ENCODE measurements at places on chromosomes 5 and 9.

DNA sequence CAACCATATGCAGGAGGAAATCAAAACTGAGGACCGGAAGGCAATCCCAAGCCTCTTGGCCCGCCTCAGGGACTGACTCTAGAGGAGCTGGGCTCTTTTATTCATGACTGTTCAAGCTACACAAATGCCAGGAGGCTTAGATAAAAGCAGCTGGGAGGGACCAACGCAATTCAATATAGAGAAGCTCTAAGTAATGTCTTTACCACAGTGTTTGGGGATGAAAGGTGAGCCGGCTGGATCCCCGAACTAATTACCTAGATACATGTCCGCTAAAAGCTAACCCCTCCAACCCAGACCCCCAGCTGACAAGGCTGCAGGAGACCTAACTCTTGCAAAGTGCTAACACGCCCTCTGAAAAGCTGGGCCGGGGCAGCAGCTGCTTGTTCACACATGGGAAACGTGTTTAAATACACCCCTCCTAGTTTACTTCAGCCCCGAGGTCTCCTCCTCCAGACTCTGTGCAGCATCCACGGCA lies 67.5 kb downstream of the TLE1 start:
- DNase-seq = no peak

GRCh38 chr5:145980259-145980658 lies 43.9 kb downstream of the SH3RF2 start:
- no peak for DNase-seq

- DNase-seq = no peak
Observed at GRCh38 chr5:103476811-103477210, 85.8 kb downstream of the NUDT12 start.

DNA sequence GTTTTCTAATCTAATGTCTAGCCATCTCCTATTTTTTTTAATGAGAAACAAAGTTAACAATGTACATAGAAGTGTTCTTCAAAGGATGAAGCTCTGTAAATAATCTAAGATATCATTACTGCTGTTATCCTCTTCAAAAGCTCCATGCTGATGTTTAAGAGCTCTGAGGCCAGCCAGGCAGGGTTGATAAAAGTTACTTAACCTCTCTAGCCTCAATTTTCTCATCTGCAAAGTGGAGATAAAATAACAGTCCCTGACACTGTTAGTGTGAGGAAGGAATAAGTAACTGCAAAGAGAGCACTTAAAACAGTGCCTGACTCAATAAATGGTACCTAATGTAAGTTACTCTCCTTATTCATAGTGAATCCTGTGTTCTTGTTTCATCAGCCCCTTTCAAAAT lies 60.1 kb downstream of the LHFPL2 start:
- DNase-seq = no peak

DNA sequence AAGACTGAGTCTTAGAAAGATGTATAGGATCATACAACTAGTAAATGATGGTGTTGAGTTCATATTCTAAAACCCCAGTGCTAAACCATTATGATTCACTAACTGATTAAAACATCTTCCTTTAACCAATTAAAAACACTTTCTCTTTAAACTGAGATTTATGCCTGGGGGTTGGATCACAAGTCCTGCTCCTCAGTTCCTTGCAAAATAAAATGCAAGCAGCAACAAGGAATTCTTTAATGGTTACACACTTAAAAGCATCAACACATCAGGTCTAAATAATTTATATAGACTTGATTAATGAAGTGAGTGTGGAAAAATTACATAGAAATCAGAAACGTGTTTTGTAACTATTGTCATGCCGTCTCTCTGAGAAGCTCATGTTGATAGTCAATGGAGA lies 189.2 kb downstream of the TARS1 start:
- DNase-seq = no peak

GRCh38 chr5:93673316-93673954 lies 68.0 kb downstream of the POU5F2 start:
- no peak for DNase-seq

- no peak for DNase-seq
Observed at GRCh38 chr9:117734082-117734481, 29.9 kb downstream of the TLR4 start.

DNA sequence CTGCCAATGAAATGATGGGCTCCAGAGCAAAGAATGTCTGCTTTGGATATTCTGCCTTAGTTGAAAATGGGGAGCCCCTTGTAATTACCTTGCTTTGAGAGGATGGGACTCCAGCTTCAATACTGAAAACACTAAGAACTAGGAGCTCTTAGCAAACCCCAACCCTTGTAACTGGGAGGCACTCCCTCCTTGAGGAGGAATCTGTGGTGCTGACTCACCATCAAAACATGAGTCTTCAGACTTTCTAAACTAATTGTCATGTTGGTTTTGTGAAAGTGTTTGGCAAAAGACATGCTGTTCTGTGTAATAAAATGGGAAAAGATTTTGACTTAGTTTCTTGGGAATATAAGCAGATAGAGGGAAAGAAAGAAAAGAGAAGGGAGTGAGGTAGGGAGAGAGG lies 91.9 kb upstream of the PTPRD start:
- DNase-seq = no peak

- no peak for DNase-seq
Observed at GRCh38 chr5:111151998-111152397, 59.9 kb downstream of the WDR36 start.

GRCh38 chr5:62149879-62150278 lies 156.1 kb upstream of the KIF2A start:
- no peak for DNase-seq

GRCh38 chr5:133794771-133795415 lies 173.5 kb downstream of the C5orf15 start:
- DNase-seq = no peak

DNA sequence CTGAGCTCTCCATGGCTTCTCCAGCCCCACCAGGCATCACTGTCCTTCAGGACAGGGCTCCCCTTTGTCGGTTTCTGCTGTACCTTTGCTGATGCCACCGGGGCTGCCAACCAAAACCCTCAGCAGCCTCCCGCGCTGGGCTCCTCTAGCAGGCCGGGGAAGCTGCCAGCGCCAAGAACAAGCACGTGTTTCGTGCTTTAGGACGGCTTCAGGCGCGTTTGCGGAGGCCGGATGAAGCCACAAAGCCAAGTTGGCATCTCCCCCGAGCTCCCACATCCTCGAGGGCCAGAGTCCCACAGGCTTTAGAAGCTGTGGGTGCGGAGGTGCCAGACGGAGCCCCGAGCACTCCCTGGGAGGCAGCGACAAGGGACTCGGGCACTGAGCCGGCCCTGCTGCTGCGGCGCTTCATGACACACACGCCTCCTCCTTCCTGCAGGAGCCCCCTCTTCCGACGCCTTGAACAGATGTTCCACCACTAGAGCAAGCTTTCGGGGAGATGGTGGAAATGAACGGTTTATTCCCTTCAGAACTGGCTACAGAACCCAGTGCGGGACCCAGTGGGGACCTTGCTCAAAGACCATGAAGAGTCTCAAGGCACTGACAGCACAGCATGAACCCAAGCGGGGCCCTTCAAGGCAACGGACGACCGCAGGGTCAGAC lies 36.7 kb downstream of the SARDH start:
- DNase-seq = no peak

- DNase-seq = no peak
Observed at GRCh38 chr5:153807801-153808200, 230.9 kb downstream of the FAM114A2 start.

- no peak for DNase-seq
Observed at GRCh38 chr5:14458414-14458813, 123.2 kb upstream of the OTULINL start.

GRCh38 chr9:73183917-73184861 lies 32.5 kb downstream of the ANXA1 start:
- DNase-seq = peak; percentile 28

DNA sequence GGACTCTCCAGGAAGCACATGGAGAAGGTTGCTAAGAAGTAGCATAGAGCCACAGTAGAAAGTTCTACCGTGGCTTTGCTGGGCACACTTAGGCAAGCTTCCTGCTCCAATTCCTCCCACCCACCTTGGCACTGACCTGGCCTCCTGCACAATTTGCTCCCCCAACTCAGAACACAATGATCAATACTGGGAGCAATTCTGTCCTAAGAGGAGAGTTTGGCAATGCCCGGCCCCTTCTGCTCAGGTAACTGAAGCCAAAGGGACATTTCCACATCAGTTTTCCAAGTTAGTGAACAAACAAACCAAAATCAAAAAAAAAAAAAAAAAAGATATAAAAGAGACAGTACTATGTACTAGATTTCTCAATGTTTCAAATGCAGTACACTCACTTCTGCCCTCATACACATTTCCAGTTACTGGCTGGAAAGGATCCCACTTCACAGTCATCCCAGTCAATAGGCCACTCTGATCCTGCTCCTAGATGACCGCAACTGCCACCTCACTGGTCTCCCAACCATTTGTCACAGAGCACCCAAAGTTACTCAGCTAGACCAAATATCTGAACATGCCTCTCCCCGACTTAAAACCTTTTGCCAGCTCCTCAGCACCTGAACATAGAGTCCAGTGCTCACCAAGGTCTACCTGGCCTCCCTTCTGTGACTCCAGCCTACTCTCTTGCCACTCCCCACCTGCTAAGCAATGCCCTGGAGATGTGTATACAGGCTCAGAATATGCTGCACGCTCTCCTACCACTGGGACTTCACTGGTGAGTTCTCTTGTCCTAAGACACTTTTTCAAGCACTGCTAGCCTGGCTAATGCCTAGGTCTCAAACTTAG lies 21.3 kb downstream of the ABCA1 start:
- DNase-seq = peak; percentile 87

GRCh38 chr5:142375944-142376411 lies 51.2 kb upstream of the SPRY4 start:
- DNase-seq = no peak

DNA sequence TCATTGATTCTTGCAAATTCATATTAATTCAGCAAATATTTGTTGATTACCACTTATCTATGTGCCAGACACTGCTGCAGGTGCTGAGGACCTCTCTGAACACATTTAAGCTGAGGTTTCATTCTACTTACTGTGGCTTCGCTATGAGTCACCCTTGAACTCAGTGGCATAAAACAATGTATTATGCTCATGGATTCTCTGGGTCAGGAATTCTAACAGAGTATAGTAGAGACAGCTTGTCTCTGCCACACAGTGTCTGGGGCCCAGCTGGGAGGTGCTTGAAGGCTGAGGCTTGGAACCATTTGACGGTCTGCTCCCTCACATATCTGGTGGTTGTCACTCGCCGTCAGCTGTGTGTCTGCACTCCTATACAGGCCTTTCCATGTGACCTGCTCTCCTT lies 124.3 kb upstream of the NR3C1 start:
- no peak for DNase-seq
